Kidney (tissue), 22 donors: ENCODE measurements at places on chromosomes 7 and 10. TPM values are rescaled to one million over a fixed set of nuclear protein-coding genes. Genes with fewer than 3 reads are reported as not detected.

The UPK3B gene
- polyA plus RNA-seq = 0.15 TPM

The LRRC18 gene
- not detected for polyA plus RNA-seq

The NACAD gene
- 5.0 TPM for polyA plus RNA-seq

The RBM17 gene
- polyA plus RNA-seq = 46.4 TPM
